ENCODE measurements at places on chromosomes 7 and 10.

DNA sequence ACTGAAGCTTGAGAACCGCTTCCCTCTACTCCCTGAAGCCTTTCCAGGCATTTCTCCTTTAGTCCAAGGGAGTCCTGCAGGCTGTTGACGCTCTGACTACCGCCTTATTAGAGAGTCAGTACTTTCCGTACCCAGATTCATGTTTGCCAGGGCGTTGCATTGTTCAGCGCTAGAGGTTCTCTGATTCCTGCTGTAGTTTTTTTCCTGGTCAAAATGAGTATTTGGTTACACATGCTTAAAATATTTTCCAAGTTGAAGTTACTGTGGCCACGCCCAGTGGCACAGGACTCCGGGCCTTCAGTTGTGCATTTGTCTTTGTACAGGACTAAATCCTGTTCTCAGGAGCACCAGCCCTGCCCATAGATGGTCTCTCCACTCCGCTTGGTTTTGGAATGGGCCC, 7.9 kb downstream of the MTURN start:
- H3K4me1 ChIP-seq = no peaks in the 10 kb centered on the region
- no peak for DNase-seq
- H3K4me3 ChIP-seq = no peak overlapping the region
- H3K36me3 ChIP-seq = no peaks in the 10 kb centered on the region

GRCh38 chr7:75758491-75758890, 13.5 kb downstream of the CCL26 start:
- no peak for DNase-seq
- H3K27ac ChIP-seq = no peak overlapping the region
- no peak overlapping the region for H3K4me3 ChIP-seq
- H3K4me1 ChIP-seq = no peaks in the 10 kb centered on the region

- H3K4me3 ChIP-seq = peak overlapping the region; percentile 38
- peaks cover 3% of the 10 kb centered on the region for H3K27me3 ChIP-seq
- H3K36me3 ChIP-seq = no peaks in the 10 kb centered on the region
- no peak overlapping the region for H3K27ac ChIP-seq
- H3K4me1 ChIP-seq = no peaks in the 10 kb centered on the region
These were observed 750.1 kb upstream of the SORCS1 start for GRCh38 chr10:107914450-107915214.

GRCh38 chr7:157857578-157858075, 520.8 kb downstream of the DNAJB6 start:
- no peak for DNase-seq
- no peaks in the 10 kb centered on the region for H3K27me3 ChIP-seq
- H3K4me3 ChIP-seq = no peak overlapping the region
- no peaks in the 10 kb centered on the region for H3K4me1 ChIP-seq
- H3K27ac ChIP-seq = no peak overlapping the region

- H3K36me3 ChIP-seq = no peaks in the 10 kb centered on the region
- no peak overlapping the region for H3K27ac ChIP-seq
- no peaks in the 10 kb centered on the region for H3K4me1 ChIP-seq
- H3K27me3 ChIP-seq = no peaks in the 10 kb centered on the region
These were observed 18.2 kb upstream of the PPP1R3A start for GRCh38 chr7:113936982-113937381.

GRCh38 chr10:110994406-110995086, 75.1 kb downstream of the SHOC2 start:
- no peaks in the 10 kb centered on the region for H3K36me3 ChIP-seq
- H3K27me3 ChIP-seq = no peaks in the 10 kb centered on the region
